ENCODE measurements at places on chromosomes 11 and 22.

GRCh38 chr22:28222976-28223745 is 304.1 kb upstream of the PITPNB start:
- DNase-seq = no peak

GRCh38 chr11:97667057-97667456 is 1277.2 kb downstream of the JRKL start:
- no peak for DNase-seq

GRCh38 chr22:37862570-37863325 is 13.5 kb downstream of the EIF3L start:
- DNase-seq = no peak

GRCh38 chr22:23012081-23012622 is 58.2 kb upstream of the GNAZ start:
- DNase-seq = peak; percentile 64

GRCh38 chr11:114298710-114299109 is 2.5 kb downstream of the NNMT start:
- DNase-seq = no peak

GRCh38 chr11:130464291-130464812 is 15.9 kb downstream of the ADAMTS15 start:
- no peak for DNase-seq

DNA sequence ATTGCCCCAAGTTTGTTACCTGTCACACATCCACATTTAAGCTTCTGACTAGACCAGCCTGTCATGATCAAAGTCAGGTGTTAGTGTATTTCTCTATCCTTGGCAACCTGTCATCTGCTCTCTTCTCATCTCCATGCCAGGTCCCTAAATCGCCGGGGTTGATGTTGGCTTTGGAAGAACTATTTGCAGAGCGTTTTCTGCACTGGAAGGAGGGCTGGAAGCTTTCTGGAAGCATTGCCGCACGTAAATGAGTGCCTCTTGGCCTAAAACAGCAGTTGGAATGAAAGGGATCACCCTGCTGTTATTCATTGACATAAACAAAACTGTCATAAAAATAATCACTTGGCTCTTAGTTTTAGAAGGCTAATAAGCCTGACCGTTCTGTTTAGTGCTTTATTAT is 1.4 kb downstream of the TTC12 start:
- no peak for DNase-seq

- DNase-seq = no peak
These were observed 57.0 kb downstream of the TENM4 start for GRCh38 chr11:79383874-79384273.

DNA sequence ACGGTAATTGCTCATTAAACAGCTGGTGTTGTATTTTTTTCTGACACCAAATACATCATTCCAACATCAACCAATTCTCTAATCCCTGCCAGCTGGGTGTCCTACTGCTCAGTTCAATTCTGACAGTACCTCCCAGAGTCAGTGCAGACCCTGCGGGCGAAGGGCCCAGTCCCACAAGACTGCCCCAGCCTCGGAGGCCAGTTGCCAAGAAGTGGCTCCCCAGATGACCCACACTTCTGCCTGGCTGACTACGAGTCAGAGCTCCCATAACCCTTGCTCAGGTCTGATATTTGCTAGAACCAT is 147.2 kb downstream of the CTTN start:
- DNase-seq = no peak

GRCh38 chr11:64339286-64339685 is 718 bp upstream of the CCDC88B start:
- no peak for DNase-seq

DNA sequence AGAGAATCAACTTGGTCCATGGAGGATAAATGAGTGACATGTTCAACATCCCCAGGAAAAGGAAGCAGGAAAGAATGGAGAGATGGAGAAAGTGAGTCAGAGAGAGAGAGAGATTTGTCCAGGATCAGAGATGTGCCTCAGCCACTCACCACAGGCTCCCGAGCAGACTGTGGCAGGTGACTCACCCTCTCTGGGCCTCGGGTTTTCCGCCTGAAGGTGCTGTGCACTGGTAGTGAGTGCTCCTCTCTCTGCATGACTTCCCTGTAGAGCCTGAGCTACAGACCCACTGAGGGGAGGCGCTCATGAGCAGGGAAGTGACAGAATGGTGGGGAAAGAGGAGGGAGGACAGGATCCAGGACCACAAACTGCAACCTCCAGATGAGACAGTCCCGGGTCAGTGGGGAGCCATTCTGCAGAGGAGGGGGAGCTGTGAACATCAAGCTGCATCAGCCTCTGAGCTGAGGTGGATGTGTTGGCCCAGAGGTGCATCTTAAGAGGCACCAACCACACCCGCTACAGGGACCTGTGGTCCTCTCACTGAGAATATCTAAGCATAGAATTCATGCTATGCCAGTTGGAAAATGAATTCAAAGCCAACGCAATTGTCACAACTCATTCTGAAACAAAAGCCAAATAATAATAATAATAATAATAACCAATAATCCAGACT is 433.4 kb downstream of the BRD1 start:
- DNase-seq = peak; percentile 25

DNA sequence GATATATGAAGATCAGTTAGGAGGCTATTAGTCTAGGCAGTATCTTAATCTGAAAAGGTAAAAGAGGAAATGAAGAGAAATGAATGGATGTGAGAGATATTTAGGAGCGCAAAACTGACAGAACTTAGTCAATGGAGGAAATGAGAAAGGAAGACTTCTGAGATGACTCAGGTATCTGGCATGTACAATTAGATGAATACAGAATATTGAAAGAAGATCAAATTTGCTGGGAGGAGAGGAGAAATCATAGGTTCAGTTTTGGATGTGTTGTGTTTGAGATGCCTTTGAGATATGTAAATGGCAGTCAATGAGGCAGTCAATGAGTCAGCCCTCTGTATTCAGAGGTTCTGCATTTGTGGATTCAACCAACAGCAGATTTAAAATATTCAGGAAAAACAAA is 42.9 kb upstream of the GAB2 start:
- DNase-seq = no peak

DNA sequence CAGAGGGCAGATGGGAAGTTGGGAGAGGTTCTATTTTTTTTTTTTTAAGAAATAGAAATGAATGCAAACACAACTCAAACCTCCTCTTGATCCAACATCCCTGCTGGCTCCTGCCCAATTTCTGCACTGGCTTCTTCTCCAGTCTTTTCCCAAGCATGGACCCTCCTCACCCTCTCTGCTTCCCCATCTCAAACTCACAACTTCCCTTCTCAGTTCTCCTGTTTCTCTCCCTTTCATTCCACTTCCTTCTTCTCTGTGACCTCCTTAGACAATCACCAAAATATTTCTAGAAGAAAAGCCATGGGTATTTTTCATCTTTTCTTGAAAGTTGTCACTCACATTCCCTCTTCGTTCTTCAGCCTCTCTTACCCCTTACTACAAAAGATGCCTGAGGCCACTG is 85.2 kb upstream of the VPREB1 start:
- no peak for DNase-seq

GRCh38 chr11:121451178-121451985 is 732 bp upstream of the SORL1 start:
- peak; percentile 57 for DNase-seq

DNA sequence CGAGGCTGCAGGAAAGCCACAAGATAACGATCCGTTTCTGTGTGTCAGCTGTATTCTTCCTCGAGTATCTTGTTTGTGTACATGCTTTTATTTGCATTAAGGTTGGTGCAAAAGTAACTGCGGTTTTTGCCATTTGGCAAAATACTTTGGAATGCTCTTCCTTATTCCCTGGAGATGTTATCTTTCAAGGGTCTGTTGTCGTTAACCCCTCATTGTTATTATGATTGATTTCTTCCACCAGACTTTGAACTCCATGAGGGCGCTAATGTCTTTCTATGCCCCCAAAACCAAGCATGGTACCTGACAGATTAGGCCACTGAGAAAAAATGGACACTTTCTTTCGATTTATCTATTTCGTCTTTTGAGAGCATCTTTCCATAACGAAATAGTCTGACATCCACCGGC is 563 bp upstream of the PSMA1 start:
- no peak for DNase-seq

DNA sequence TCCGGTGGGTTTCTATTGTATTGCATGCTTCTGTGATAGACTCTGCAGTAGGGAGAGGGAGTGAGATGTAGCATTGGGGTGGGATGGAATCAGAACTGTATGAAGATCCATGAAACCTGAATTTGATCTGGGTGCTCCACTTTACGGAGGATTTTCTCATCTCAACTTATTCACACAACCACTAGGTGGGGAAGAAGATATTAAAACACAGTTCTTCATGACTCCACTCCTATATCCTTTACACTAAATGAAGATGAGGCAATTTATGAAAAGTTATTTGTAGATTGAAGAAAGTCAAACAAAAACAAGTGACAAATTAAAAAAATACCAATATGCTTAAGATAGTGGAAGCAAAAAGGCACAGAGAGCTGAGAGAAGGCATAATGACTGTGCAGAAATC is 92.6 kb upstream of the PDGFD start:
- DNase-seq = no peak

- peak; percentile 63 for DNase-seq
These were observed at the start of gene SCUBE1 for GRCh38 chr22:43343262-43343669. SCUBE1 (minus strand) TSS chr22:43343372; CDS start chr22:43343261, 111 bp downstream.

DNA sequence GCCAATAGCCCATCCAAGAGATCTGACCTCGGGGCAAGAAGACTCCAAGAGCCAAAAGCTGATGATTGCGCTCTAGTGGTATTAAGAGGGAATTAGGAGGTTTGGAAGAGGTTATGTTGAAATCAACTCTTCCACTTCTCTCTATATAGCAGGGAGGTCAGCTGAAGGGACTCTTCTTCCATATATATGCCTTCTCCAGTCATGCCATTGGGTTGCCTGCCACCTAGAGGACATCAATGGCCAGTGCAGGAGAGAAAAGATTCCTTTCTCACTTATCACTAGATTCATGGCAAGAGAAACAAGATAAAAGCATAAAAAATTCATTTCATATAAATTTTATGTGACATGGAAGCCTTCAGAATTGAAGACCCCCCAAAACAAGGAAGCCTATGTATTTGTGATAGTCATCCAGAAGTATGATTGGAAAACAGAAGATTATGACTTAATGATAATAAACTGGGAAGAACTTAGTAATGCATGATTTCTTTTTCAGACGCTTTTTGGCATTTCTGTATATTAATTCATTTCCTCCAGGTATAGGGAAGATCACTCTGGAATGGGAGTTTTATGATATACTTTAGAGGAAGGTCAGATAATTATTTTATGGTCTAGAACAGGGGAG is 435.1 kb upstream of the DDI1 start:
- peak; percentile 39 for DNase-seq

- no peak for DNase-seq
These were observed 11.5 kb upstream of the NEAT1 start for GRCh38 chr11:65410936-65411680.

DNA sequence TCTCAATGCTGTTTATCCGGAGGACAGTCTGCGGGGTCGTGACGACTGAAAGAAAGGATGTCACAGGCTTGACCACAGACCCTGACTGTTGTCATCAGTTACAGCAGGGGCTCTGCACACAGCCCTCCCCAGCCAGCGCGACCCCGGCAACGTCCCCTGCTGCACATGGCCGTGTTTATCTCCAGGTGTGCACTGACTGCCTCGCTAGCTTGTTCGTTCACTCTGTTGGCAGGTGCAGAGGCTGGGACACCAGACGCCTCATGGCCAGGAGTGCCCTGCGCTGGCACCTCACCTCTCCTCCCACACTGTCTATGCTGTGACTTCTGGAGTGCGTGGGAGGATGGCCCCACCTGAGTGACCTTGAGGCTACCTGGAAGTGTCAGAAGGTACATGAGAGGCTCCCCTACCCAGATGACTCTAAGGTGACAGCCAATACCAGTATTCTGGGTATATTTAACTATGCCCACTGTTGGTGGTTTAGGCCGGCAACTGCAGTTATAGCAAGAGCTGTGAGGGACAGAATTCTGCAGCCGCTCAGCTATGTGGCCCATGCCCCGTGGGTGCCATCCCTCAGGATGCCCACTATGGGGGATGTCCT is 12.2 kb downstream of the MRPL21 start:
- DNase-seq = no peak

Measured in activated CD4-positive, alpha-beta T cell treated with anti-CD3 and anti-CD28 coated beads for 48 hours (primary cell).